ENCODE measurements at places on chromosomes 12 and 14.
A peak's percentile ranks its signal among the peaks of the same experiment; 100 is the strongest.

DNA sequence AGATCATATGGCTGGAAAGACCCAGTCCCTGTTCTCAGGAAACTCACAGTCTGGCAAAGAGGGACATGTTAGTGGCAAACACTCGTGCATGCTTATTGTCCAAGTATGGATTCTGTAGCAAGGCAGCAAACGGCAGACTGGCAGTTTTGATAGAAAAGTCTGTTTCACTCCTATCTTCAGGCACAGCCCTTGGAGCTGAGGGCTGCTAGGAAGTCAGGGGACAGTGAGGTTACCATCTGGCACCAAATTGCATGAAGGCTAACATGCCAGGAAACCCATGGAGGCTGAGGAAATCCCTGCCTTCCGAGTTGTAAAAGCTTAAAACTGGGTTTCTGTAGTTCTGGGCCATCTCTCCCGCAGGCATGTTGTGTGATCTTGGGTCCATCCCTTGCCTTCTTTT is 32.9 kb downstream of the CALM1 start:
- DNase-seq: no peak

- no peak for DNase-seq
Measured at GRCh38 chr14:89678768-89679167, 261.7 kb upstream of the FOXN3 start.

GRCh38 chr12:67599691-67600090 is 48.9 kb upstream of the DYRK2 start:
- DNase-seq: no peak

DNA sequence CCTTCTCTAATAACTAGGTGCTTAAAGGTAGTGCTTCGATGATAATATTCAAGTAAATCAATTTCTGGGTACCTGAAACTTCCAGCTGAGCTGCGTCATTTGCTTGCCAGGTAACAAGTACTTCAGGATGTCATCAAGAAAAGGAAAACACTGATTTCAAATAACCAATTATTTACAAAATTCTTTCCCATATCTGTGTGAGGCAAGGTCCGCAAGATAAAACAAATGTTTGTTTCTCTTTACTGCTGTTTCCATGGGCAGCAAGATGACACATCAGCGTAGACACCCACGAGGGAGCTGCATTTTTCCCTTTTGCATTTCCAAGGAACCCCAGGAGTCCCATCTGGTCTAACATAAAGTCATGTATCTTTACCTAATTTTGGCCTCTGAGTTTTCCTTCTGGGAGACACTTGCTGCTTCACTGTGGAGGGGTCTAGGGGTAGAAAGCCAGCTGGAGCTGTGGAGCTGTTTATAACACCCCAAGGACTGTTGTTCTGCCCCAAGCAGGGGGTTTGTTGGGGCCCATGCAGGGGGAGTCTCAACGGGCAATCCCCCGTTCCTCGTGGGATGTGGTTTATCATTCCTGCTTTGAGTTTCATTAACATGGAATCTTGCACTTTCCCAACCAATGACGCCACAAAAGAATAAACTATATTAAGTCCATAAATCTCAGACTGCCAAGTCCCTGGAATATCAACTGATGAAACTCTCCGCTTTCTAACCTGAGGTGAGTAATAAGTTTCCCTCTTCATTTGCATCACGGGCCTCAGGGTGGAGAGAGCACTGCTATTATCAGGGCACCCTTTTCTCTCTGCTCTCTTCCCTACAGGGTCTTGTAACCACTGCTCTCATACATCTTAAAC is 112.8 kb upstream of the PELI2 start:
- DNase-seq: no peak

DNA sequence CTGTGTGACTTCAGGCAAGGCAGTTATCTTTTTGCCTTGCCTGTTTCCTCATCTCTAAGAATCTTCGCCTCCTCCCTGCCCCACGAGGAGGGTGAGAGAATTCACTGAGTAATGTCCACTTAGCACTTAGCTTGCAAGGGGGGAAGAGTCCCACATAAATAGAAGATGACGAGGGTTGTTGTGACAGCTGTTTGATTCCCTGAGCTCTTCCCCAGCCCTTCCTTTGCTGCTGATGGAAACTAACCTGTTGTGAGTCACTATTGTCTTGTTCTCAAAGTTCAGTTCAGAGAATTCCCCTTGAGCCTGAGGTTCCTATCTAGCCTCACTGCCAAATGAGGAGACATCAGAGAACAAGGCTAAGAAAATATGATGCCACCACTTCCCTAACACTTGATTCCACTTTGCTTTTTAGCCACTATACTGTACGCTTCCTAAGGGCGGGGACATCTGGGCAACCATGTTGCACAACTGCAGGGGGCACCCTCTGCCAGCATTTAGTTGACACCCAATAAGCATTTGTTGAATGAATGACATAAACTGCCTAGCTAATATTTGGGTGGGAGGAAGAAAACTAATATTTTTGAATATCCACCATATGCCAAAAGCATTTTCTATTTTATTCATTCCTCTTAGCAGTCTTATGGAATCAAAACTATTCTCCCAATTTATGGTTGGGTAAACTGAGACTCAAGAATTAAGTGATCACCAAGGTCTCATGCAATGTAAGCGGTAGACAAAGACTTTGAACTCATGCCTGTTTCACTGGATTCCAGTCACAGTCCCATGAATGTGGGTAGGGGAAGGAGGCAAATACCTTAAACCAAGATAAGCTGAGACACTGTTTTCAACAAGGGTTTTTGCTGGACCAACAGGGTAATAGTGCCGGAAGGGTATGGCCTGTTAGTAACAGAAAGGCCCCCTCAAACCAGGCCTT is 77.6 kb downstream of the ZFP36L1 start:
- peak; percentile 27 for DNase-seq

- no peak for DNase-seq
Measured at GRCh38 chr14:20468764-20469241, 403 bp upstream of the PNP start.

- DNase-seq: no peak
Measured at GRCh38 chr14:96088481-96088880, 49.3 kb downstream of the C14orf132 start.

GRCh38 chr12:97164936-97165335 is 257.9 kb downstream of the NEDD1 start:
- no peak for DNase-seq

GRCh38 chr12:110431957-110432587 is 18.1 kb downstream of the ARPC3 start:
- no peak for DNase-seq

- DNase-seq: peak; percentile 97
Measured at GRCh38 chr12:109097435-109098182, at the start of gene UNG. UNG (plus strand) TSS chr12:109097597; CDS start chr12:109097680, 83 bp downstream.

DNA sequence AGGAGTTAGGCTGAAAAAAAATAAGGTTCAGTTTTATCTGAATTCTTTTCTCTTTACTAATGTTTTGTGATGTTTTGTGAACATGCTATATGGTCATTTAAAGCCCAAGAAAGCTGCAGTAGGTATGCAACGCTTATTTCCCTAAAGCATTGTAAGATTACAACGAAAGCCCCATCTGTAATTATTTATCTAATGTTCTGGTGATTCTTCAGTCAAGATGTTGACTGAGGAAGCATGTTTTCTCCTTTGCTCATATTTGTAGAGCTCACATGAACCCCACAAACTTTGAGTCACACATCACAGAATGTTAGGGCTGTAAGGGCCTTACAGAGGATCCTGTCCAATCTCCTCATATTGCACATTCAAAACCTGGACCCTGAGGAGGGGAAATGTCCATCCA is 3.2 kb upstream of the TUBA1C start:
- DNase-seq: no peak

DNA sequence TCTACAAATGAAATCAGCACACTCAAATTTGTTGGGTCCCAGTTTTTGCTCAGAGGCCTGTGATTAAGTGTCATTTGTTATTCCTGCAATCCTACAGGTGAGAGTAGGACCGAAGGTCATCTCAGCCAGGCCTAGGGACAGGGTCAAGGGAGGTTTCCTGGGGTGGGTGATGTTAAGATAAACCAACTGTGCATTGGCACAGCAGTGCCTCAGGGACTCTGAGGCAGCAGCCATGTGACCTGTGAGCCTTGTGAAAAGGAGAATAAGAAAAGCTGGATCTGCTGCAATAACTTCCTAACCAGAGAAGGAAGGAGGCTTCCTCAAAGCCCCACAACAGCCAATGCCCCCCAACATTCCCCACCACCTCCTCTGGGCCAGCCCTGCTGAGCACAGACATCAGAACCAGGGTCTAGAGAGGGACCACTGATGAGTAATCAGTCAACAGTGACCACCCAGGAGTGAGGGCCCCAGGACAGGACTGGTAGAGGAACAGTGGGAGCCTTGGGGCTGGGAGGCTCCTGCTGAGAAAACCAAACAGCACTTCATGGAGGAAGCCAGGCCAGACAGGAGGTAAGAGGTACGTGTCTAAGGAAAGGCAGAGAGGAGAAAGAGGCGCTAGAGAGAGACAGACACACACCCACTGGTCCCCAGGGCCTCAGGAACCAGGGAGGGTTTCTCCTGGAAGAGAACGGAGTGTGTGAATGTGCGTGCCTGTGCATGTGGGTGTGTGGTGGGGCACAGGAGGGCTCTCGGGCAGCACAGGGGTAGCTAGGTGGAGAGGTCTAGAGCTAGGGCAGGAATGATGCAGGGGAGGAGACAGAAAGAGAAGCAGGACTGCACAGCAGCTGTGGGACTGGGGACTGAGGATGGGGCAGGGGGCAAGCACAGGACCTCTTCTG is 82.4 kb downstream of the ITPK1 start:
- no peak for DNase-seq

DNA sequence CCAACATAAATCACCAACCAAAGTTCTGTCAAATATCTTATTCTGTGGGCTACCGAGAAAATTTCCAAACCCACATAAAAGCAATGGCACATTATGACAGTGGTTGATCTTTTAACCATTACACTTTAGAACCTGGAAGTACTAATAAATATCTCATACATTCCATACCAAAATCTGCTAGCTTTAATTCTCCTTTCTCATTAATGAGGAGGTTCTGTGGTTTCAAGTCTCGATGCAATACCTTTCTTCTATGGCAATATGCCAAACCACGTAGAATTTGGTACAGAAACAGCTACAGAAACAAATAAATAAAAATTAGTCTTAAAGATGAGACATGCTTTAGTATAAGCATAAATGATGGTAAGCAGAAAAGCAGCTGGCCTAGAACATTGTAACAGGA is 100.7 kb downstream of the ELK3 start:
- DNase-seq: no peak

DNA sequence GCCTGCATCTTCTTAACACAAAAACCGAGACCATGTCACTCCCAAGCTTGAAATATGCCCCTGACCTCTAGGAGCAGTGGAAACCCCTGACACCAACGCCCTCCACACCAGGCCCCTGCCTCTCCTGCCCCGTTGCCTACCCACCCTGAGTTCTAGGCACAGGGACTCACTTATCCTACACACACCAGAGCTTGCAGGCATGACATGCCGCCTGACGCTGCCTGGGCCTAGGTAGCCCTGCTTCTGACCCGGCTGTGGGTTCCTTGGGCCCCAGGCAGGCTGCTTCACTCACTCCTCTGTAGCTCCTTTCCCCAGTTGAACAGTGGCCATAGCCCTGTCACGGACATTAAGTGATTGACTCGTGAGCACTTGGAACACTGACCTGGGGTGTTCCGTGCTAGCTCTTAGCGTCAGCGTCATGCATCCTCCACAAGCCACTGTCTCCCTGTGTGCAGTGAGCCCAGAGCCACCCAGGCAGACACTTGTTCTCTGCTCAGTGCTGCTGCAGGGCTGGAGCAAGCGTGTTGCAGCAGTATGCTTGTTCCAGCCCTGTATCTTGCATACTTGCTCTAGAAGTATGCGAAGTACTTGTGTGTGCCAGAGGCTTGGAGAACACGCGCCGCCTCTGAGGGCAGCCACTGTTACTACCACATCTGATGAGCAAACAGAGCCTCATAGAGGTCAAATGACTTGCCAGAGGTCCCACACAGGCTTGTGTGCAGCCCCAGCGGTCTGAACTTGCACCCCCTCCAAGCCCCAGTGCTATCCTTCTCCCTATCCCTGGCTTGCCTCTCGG is 15.6 kb downstream of the OTUB2 start:
- no peak for DNase-seq

DNA sequence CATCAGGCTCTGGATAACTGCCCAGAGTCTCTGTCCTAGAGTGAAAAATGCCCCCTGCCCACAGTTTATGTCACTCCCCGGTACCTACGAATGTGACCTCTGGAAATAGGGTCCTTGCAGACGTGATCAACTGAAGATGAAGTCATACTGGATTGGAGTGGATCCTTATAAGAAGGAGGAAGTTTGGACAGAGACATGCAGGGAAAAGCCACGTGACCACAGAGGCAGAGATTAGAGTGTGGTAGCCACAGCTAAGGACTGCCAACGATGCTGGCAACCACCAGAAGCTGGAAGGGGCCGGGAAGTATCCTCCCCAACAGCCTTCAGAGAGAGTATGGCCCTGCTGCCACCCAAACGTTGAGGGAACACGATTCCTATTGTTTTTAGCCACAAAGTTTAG is 101.2 kb upstream of the NCOR2 start:
- DNase-seq: no peak

DNA sequence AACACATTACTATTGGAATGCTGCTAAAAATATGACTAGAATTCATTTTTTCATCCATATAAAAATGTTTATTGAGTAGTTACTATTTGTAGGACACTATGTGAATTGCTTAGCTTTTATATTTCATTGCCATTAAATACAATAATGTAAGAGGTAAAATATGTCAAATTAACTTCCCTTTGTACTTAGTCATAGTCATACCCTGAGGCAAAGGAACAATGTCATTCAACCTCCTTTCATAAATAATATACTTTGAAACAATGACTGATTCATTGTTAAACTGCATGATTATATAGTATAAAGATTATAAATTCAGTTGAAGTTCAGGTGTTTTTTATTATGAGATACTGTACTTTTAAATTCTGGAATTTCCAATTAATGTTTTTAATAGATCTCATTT is 105.2 kb downstream of the GARIN6 start:
- DNase-seq: no peak

GRCh38 chr12:87001102-87001501 is 744.9 kb upstream of the MGAT4C start:
- DNase-seq: no peak

GRCh38 chr12:114902665-114903064 is 218.7 kb upstream of the TBX3 start:
- no peak for DNase-seq

DNA sequence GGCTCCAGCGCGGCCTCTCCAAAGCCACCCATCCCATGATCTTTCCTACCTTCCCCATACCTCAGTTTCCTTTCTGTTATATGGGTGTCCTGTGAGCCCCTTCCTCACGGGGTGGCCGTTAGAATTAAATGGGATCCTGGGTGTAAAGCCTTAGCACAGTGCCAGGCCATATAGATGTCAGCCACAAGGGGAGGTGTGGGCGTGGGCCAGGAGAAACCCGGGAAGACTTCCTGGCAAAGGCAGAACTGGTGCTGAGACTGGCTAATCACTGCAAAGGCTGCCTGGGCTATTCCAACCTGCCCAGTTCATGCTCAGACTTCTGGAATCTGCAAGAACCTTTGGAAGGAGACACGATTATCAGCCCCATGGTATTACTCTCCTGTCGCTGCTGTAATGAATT is 11.0 kb upstream of the NCOR2 start:
- no peak for DNase-seq

DNA sequence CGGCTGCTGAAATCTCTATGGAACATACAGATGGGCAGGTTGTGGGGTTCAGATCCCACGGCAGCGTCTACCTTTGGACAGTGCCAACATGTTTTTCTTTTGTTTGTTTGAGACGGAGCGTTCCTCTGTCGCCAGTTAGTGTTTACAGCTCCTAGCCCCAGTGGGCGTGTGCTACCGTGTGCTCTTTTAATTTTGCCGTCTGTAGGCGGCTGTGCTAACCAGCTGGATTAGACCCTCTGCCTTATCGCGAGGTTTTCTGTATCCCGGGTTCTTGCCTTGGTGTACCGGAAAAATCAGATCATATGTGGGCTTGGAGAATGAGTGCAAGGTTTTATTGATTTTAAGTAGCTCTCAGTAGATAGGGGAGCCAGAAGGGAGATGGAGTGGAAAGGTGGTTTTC is 9.8 kb upstream of the GALNT6 start:
- DNase-seq: no peak

All from CD4-positive, alpha-beta T cell treated with Interferon alpha-2 for 1 hour (primary cell).